ENCODE measurements at places on chromosomes 7 and 10.

DNA sequence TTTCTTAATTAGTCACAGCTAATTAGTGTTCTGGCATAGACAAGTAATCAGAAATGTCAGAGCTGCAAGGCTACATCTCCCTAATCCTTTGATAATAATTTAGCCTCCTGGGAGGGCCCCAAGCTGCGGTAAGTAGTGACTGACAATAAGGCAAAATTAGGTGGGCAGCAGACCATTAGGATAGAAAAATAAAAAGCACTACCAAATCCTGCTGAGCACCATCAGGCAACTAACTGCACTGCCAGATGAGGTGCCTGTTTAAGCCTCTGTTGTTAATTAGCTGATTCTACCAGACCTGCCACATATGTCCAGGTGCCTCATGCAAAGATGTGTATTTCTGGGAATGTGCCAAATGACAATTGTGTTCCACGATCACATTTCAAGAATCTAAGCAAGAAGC, 32.5 kb upstream of the FEZF1 start:
- no peak for DNase-seq

- DNase-seq, result no peak
Observed at GRCh38 chr10:111593578-111593977, 516.7 kb downstream of the ADRA2A start.

DNA sequence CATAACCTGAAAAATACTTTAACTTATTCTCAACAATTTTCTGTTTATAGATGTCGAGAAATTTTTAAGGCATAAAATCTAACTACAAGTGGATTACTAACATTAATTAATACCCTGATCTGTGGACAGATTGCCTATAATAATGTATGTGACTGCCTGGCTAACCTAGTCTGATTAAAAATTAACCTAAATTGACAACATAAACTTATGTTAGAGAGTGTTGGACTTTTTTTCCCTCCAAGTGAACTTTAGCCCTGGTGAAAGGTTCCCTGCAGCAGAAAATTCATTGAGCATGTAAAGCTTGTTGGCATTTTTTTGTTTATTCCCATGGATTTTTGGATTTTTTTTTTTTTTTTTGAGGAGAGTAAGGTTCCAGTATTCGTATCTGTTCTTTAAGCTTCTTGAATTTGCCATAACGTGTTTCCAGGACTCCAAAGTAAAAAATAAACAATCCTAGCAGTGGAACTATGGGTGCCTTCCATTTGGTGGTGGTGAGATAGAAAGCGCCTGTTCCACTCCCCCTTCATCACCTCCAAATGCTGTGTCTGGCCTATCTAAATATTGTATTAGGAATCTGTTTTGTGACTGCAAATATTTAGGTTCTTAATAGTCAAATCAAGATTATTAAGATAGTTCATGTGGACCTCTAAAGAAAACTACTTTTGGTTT, 36.1 kb downstream of the NET1 start:
- DNase-seq, result no peak

GRCh38 chr10:98273057-98273850, 5.3 kb upstream of the LOXL4 start:
- no peak for DNase-seq

DNA sequence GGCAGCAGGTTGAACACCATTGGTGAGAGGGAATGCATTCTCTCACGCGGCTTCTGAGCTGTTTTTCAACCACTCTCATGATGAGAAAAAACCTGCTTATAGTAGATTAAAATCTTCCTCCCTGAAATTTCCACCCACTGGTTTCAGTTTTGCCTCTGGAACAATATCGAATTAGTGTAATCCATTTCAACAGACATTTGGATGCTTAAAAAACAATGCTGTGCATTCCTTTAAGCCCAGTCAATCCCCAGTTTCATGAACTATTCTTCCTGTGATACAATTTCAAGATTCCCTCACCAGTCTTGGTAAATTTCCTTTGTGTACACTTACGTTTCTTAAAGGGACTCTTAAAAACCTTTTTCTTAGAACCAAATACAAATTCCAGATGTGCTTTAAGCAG, 89.6 kb downstream of the ITIH5 start:
- DNase-seq, result no peak

GRCh38 chr10:103139803-103140202, 53.3 kb downstream of the NT5C2 start:
- no peak for DNase-seq

GRCh38 chr10:114682121-114682520, 24.0 kb upstream of the ABLIM1 start:
- DNase-seq, result no peak

All from posterior vena cava (tissue), 2 donors.